Thyroid gland (tissue), 4 donors: ENCODE measurements at places on chromosomes 16 and 17.

DNA sequence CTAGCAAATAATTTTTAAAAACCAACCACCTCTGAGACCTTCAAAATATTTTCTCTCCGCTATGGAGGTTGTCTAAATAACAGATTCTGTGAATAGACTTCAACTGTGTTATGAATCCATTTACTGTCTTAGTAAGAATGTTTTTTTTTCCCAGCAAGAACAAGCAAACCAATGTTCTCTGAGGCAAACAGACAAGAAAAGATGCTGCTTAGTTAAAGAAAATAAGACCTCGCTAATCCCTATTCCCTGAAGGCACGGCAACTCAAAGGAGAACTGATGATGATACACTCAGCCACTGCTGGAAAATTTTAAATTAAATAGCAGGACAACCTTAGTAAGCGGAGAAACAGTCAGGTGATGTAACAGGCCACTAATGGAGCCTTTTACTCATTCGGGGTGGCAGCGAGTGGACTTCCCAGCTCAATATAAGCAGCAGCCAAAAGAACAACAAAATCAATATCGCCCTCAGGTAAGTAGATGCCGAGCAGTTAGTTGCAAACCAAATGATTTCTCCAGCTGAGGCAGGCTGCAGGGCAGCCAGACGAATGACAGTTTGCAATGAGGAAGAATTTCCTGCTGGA lies 81.8 kb downstream of the CPPED1 start:
- DNase-seq: no peak
- H3K4me3 ChIP-seq: no peak overlapping the region

- H3K27me3 ChIP-seq: no peaks in the 10 kb centered on the region
- H3K4me1 ChIP-seq: no peaks in the 10 kb centered on the region
- no peak overlapping the region for H3K4me3 ChIP-seq
- peak; percentile 81 for DNase-seq
Measured at GRCh38 chr17:32998111-32998886, 6.7 kb downstream of the SPACA3 start.

- H3K27me3 ChIP-seq: no peaks in the 10 kb centered on the region
- peaks cover 76% of the 10 kb centered on the region for H3K4me1 ChIP-seq
Measured at GRCh38 chr16:75062976-75063346, 53.6 kb downstream of the LDHD start.

DNA sequence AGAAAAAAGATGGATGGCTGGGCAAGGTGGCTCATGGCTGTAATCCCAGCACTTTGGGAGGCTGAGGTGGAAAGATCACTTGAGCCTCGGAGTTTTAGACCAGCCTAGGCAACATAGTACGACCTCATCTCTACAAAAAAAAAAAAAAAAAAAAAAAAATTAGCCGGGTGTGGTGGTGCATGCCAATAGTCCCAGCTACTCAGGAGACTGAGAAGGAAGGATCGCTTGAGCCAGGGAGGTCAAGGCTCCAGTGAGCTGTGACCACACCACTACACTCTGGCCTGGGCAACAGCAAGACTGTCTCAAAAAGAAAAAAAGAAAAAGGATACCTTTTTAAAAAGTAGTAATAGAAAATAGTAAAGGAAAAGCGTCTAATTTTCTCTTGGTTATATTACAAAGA lies 20.7 kb downstream of the ZNF652 start:
- H3K4me3 ChIP-seq: no peak overlapping the region
- H3K36me3 ChIP-seq: no peaks in the 10 kb centered on the region
- peaks cover 39% of the 10 kb centered on the region for H3K4me1 ChIP-seq
